ENCODE measurements at places on chromosomes 4 and X.

- no peak for DNase-seq
These were observed 354.7 kb upstream of the SPANXN4 start for GRCh38 chrX:142671036-142671435.

- DNase-seq, result no peak
These were observed 111.7 kb downstream of the GALNTL6 start for GRCh38 chr4:171924746-171925376.

GRCh38 chr4:54217642-54218495 is 11.2 kb upstream of the PDGFRA start:
- peak; percentile 24 for DNase-seq

DNA sequence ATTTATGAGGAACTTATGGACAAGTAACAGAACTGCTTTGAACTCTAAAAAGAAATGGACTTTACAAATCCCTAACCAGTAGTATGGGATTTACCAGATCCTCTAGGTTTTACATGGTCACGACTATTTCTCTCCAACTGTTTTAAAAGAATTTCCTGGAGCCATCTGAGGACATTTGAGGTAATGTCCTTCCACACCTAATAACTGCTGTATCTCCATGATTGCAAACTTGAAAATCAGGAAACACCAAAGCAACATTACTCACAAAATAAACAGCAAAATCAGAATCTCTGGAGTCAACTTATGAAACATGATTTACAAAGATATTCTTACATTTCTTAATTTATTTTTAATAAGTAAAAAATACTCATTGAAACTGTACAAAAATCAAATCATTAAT is 58.0 kb downstream of the STAP1 start:
- no peak for DNase-seq

DNA sequence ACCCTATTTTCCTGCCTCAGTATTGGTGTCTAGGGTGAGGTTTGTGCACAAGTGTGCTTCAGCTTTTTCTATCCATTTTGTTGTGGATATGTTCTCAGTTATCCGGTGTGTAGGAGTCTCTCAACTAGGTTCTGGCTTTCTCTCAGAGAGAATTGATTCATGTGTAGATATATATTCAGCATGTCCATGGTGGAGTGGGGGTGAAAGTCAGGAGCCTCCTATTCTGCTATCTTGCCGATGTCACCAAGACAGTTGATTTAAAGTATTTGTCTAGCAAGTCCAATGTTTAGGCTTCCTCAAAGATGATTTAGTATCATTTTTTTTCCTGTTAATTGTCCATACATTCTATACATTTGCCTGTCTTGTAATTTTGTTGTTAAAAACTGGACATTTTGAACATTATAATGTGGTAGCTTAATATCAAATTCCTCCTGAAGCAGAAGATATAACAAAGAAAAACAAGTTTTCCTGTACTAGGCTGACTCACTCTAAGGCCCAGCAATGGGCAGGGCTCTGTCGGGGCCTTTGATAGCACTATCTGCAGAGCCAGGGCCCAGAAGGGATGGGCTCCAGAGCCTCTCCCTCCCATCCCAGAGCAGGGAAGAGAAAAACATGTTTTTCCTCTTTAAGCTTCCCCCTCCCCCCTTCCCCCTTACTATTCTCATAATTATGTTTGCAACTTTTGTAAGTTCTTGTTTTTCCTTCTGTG is 37.6 kb downstream of the GLUD2 start:
- no peak for DNase-seq

- DNase-seq, result no peak
These were observed 3.6 kb downstream of the DCK start for GRCh38 chr4:70997036-70997435.

- DNase-seq, result no peak
These were observed 74.2 kb downstream of the FREM3 start for GRCh38 chr4:143626134-143626911.

DNA sequence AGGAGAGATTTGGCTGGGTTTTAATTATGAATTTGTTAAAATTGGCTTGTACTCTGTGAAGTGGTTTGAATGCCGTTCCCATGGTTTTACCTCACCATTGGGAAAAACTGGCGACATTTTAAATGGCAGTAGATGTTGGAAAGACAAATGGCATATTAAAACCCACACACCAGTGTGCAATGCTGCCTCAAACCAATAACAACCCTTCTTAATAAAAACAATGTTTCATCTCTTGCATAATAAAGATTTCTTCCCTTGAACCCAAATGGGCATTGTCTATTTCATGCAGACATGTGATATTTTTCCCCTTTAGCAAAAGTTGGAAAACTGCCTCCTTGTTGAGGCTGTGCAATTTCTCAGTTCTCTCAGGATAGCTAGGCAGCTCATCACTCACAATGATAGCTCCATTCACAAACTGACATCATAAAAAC is 33.7 kb downstream of the GABRB1 start:
- no peak for DNase-seq

DNA sequence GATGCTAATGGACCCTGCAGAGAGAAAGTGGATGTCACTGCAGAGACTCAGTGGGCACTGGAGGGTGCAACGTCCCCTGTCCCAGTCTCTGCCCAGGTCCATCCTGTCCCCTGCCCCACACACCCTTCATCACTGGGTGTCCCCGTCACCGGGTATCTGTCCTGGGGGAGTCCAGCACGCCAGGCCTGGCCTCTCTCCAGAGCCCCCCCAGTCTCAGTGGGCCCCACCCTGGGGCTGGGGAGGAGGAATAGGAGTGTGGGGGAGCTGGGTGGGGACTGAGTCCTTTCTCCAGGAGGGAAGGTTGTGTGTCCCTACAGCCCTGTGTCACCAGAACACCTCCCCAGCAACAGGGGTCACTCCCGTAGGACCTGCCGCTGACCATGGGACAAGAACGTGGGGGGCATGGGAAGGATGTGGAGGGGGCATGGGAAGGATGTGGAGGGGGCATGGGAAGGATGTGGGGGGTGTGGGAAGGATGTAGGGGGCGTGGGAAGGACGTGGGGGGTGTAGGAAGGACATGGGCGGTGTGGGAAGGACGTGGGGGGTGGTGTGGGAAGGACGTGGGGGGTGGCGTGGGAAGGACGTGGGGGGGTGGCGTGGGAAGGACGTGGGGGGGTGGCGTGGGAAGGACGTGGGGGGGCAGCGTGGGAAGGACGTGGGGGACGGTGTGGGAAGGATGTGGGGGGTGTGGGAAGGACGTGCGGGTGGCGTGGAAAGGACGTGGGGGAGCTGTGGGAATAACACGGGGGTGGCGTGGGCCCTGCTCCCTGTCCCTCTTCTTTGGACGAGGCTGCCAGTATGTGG is 21.0 kb upstream of the SPON2 start:
- no peak for DNase-seq

DNA sequence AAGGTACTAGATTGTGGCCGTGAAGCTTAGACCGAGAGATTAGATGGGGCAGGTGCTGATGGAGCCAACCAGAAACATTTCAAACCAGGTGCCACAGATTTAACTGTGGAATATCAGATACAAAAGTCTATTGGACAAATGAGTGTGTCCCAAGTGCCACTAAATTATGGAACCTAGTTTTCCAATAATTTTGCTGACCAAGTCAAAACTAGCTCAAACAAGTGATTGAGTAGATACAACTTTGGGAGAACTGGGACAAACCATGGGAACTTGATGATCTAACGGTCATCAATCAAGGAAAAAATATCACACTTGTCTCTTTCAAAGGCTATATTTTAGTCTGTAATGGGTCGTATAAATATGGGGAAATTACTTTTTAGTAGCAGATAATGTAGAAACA is 562.9 kb downstream of the KCNIP4 start:
- no peak for DNase-seq

DNA sequence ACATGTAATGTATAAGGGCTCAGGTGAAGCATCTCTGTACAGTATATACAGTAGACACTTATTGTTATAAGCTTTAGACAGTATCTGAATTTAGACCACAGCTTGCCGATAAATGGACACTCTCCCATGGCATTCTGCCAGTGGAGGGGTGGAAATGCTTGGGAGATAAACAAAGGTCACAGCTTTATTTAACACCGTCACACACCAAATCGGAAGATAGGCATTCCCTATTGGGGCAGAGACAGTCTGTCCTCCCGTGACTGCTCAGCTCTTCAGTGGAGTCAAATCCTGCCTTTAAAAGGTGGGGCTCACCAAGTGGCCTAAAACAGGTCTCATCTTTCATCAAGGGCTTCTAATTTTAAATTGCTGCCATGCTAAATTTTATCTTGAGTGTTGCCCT is 178.8 kb downstream of the CAMK2D start:
- DNase-seq, result no peak

GRCh38 chr4:163486321-163486720 is 8.2 kb upstream of the TMA16 start:
- no peak for DNase-seq

DNA sequence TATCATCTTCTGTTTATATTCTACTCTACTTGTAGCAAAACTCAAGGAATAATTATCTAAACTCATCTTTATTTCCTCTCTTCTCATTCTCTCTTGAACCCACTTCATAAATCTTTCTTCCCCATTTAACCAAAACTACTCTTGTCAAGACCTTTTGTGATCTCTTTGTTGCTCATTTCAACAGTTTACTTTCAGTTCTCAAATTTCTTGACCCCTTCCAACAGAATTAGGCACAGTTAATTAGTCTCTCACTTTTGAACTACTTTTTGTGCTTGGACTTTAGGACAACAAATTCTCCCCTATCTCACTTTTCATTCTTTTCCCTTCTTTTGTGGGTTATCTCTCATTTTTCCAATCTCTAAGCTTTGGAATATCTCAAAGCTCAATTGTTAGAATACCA is 27.4 kb upstream of the CAMK2D start:
- no peak for DNase-seq

GRCh38 chr4:109657854-109658418 is 45.3 kb downstream of the CASP6 start:
- DNase-seq, result no peak

DNA sequence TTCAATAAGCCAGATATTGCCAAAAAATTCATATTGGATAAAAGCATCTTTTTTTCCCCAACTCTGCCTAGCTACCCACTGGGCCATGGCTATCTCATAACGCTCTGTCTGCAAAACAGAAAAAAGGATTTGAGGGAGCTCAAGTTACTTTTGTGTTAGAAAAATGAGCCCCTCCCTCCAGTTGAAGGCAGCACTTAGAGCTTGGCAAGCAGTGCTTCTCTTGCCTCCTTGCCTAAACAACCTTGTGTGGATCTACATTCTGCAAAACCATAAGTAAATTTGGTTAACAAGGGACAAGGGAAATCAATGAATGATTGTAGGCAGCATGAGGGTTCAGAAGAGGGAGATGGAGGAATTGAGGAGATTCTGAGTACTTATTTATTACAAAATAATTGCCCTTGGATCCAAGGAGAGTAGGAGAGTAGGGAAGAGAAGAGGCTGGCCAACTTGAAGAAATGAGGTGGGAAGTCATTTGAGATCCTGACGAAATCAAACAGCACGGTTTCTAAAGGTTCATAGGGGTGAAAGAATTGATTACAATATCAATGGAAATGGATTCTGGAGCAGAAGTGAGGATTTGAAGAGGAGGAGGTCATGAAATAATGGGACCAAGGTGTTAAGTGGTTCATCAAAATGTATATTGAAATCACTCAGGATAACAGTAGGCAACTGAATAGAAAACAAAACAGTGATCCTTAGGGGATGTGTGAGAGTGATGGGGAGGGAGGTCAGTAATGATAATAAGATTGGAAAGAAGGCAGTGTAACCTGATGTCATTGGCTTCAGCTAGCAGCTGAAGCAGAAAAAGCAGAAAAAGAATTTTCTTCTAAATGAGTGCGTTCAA is 434.8 kb upstream of the IGFBP7 start:
- DNase-seq, result no peak

- no peak for DNase-seq
These were observed 334.9 kb downstream of the OPHN1 start for GRCh38 chrX:68098431-68098830.

- DNase-seq, result no peak
These were observed 1761.0 kb downstream of the STIM2 start for GRCh38 chr4:28621591-28621990.

- no peak for DNase-seq
These were observed 141.6 kb downstream of the SPATA18 start for GRCh38 chr4:52192721-52193135.

DNA sequence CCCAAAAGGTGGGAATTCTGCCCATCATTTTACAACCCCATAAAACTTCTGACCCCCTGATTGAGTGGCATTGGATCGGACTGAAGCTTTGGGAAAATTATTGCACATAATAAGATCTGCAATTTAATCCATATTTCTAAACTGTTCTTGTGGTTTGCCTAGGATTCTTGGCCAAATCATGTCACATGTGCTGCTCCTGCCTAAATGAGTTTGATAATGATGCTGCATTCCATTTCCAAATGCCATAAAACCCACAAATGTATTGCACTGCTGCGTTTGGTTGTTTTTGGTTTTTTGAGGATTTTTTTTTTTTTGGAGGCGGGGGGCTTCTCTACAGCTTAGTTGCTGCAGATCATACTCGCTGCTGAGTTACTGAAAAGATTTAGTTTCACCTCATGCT is 153.6 kb downstream of the QDPR start:
- no peak for DNase-seq

- no peak for DNase-seq
These were observed 72.6 kb upstream of the ARHGAP24 start for GRCh38 chr4:85402371-85402770.

- DNase-seq, result no peak
These were observed at the start of gene FRMPD3 for GRCh38 chrX:107448998-107449835. FRMPD3 (plus strand) TSS chrX:107449652; CDS start chrX:107526589, 76,937 bp downstream.

DNA sequence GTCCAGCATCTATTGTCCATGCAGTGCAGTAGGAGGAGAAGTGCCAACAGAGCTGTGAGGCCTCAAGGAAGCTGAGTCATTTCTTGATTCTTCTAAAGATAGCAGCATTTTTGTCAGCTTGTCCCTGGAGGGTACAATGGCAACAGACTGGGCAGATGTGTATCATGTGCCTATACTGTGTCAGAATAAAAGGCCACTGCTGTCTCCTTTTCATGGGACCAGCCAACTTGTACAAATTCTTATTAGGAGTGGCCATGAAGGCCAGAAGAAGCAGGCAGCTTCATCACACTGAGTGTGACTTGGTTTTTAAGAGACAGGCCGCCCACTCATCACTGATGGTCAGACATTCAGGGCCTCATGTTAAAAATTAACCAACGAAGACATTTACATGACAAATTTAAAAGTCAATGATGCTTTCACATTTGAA is 185.0 kb upstream of the FAM241A start:
- no peak for DNase-seq

DNA sequence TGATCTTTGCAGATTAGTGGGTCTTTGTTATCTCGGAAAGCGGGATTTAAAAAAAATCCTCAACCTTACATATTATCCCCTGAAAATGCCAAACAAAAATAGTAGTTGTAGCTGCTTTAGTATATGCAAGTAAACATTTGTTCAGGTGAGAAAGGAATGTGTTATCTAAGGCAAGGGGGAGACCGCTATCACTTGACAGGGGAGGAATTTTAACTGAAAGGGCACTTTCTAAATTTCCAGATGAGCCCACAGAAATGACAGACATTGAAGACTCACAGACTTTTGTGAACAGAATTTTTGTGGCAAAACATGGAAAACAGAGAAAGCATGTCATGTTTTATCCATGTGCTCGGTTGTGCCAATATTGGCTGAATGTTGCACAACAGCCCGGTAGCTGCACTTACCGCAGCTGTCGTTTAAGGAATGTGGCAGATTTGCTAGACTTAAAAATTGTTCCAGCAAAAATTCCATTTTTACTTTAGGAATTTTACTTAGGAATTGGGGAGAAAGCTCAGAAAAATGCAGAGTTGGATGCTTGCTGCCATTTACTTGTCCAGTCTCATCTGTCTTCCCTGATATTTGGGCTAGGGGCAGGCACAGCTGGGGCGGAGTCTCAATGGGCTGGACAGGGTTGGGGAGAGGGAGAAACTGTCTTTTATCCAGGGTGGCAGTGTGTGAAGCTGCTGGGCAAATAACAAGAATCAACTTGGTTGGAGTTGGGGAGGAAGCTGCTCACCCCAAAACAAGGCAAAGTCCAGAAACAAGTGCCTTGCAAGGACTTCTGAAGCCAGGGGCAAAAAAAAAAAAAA is 94.6 kb upstream of the RPS6KA3 start:
- DNase-seq, result no peak

All from stimulated activated CD8-positive, alpha-beta memory T cell treated with anti-CD3 and anti-CD28 coated beads, Interleukin-2, amount 100 ng/mL, for 1 hour (primary cell).